ENCODE measurements at places on chromosomes 5 and 9. TPM values are rescaled to one million over a fixed set of nuclear protein-coding genes. Genes with fewer than 3 reads are reported as not detected.
A peak's percentile ranks its signal among the peaks of the same experiment; 100 is the strongest.

PCDHB15 gene
- 0.28 TPM for total RNA-seq

GRCh38 chr9:78601957-78602565 is 305.1 kb downstream of the PSAT1 start:
- DNase-seq: peak; percentile 66

DNA sequence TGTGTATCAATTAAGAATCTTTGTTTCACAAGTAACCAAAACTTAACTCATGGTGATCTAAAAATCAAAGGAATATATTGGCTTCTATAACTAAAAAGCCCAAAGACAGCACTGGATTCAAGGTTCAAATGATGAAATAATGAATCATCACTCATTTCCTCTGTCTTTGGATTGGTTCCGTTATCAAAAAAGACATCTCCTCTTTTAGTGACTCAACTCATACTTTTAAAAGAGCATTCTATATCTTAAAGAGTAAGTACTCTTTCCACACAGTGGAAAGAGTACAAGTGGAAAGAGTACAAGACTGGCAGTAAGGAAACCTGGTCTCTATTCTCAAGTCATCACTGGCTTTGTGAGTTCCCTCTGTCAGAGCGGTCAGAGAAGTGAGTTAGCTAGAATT is 141.4 kb upstream of the NMUR2 start:
- no peak for DNase-seq

DNA sequence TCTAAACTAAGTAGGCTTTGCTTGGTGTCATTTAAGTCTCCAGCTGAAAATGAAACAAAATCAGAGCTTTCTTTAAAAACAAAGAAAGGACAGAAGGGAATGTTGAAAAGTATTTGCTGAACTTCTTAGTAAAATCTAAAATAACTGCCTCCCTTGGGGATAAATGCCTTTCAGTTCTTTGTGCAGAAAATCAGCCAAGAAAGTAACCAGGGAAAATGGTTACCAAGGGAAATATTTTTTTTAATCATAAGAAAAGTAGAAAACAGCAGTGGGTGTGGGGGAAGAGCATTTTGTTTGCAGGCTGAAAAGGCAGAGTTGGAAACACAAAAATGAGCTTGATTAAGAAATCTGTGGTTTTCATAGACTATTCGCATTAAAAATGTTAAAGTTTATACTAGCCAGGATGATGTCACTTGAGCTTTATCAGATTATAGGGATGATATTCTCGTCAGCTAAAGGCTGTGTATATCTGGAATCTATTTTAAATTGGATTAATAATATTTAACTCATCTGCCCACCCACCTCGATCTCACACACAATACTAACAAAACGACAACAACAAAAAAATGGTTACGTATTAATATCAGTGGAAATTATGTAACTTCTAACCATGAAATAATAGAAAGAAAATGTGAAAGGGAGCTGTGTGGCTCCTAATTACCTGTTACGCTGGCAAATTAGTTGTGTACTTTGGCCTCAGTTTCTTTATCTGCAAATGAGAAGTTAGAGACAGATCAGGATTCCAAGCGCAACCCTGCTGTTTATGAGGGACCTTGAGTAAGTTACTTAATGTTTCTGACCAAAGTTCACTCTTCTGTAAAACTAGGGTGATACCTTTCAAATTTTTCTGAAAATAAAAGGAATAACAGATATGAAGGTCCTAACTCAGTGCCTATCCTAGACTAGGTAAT is at the start of gene ECM2:
ECM2 (minus strand) TSS at position 51 of the 911 bp plus-strand sequence. CDS start 13,124 bp downstream, outside the sequence.
- peak; percentile 52 for DNase-seq

Data from IMR-90 (cell line).